ENCODE measurements at places on chromosomes 5 and 9.

GRCh38 chr5:160494451-160494850, 72.8 kb downstream of the PTTG1 start:
- no peak for DNase-seq

DNA sequence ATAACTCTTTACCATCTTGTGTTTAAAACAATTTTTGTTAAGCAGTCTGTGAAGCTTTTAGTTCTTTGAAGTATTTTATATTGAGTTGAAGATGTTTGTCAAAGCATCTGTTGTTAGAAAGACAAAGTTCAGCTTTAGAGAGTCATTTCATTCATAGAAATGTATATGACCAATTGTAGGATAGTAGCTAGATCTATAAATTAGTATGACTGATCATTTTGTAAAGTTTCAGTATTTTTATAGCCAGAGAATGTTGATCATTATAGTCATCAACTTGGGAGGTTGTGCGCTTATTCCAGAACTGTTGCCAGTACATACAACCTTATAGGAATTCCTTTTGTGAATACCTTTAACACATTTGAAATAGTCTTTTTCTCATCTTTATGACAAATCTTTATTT, 5.2 kb downstream of the NIPBL start:
- no peak for DNase-seq

GRCh38 chr5:80101993-80102392, 66.8 kb downstream of the THBS4 start:
- no peak for DNase-seq

- no peak for DNase-seq
These were observed 5.6 kb upstream of the IER5L start for GRCh38 chr9:129183495-129184218.

DNA sequence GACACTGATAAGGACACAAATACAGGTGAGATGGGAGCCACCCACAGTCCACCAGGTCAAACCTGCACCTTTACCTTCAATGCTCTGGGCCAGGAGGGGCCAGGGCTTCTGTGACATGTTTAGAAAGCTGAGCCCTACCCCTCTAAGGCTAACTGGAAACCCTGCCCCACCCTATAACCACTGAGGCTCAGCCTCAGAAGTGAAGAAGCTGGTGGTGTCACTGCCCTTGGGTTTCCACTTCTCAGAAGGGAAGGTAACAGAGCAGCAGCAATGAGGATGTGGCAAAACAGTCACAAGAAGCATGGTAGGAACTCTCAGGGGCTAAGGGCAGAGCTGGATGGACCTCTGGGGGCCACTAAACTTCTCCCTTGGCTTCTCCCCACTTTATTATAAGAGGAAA, 6.0 kb downstream of the PDGFRB start:
- no peak for DNase-seq

DNA sequence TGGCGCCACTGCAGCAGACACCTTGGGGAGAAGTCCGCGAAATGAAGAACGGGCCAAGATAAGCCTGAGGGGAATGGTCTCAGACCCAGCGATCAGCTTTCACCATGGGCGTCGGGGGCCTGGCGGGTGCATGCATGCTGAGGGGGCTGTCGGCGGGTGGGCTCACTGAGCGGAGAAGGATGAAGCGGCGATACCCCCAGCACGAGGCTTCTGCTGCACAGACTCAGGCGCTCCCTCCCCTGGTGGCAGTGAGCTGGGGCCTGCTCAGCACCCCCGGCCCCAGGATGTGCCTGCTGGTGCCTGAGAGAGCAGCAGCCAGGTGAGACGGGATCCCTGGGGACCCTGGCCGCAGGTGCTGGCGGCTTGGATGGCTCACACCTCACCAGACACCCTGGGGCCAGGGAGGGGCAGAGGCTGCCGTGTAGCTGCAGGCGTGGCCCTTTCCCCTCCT, 31.2 kb downstream of the CEP72 start:
- DNase-seq, result no peak

- no peak for DNase-seq
These were observed 1211.8 kb upstream of the NUDT12 start for GRCh38 chr5:104774372-104774771.

DNA sequence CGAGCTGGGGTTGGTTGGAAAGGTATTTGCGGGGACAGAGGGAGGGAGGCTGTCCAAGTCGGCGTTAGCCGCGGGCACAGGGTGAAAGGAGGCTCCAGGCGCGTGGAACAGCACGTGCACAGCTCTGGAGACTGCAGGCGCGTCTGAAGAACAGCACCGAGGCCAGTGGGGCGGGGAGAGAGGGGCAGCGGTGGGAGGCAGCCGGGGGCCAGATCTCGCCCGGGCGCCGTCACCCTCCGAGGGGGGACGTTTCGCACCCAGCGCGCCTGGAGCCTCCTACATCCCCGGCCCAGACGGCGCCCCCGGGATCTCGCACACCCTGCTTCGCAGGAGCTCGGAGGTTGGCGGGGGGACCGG, 79.6 kb downstream of the NTNG2 start:
- DNase-seq, result no peak

GRCh38 chr5:149212198-149212951, 59.3 kb upstream of the AFAP1L1 start:
- DNase-seq, result no peak

DNA sequence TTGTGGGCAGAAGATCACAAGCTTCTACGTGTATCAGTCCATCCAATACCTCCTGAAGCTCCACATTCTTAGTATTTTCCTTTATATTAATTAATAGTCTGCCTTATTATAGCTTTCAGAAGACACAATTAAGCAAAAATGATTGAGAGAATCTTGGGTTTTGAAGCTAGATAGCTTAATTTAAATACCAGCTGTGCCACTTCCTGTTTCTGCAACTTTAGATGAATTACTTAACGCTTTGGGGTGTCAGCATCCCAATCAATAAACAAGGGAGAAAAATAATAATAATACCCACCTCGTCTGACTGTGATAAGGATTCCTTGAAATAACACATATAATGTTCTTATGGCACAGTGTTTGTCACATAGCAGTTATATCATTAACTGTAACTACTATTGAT, 44.7 kb upstream of the HTR4 start:
- DNase-seq, result no peak

DNA sequence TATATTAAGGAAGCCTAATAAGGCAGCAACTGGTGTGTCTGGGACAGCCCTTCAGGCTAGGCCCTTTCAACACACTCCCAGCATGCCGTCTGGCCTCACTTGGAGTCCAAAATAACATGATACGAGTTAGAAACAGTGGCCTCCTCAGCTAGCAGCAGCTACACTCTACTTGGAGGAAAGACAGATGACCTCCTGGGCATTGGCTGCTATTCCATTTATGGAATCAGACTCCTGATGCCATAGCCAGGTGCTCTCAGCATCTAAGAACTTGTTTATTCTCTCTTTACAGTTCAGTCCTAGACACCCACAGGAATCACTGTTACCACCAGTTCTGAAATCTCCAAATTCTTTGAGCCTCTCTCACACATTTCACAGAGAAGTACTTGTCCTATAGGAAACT, 31.8 kb downstream of the RUSC2 start:
- no peak for DNase-seq

DNA sequence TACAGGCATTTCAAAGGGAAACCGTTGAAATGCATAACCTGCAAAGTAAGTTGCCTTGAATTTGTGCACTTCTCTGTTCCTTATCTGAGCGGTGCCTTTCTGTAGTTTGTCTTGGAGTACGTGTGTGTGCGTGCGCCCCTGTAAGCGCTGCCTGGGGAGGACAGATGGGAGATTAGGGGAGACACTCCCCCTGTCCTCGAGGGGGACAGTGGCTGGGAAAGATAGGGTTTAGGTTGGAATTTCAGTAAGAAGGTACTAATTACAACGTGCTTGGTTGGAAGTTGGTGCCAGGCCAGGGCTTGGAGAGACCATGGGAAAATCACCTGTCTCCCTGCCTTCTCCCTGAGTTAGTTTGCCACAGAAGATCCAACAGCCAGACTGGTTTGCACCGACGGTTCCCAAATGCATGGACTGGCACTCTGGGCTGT, 73.2 kb downstream of the PIK3R1 start:
- no peak for DNase-seq

- no peak for DNase-seq
These were observed 1.0 kb downstream of the TBC1D2 start for GRCh38 chr9:98254228-98255060.

GRCh38 chr5:142803428-142804125, 33.4 kb downstream of the ARHGAP26 start:
- DNase-seq, result no peak

DNA sequence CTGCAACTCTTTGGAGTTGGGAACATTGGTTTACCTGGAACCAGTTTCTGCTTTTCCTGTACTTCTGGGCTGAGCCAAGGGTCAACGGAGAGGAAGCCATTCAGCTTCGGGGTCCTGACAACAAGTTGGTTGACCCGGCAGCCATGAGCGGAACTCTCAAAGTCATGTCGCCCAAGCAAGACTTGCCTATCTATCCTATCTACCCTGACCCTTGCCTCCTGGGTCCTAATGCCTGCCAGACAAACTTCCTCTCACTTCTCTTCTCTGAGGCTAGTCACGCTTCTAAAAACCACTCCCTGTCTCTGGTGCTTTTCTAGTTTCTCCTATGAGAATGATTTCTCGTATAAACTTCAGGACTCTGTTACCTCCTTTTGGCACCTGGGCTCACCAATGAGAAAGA, 44.7 kb upstream of the CRHBP start:
- DNase-seq, result no peak

DNA sequence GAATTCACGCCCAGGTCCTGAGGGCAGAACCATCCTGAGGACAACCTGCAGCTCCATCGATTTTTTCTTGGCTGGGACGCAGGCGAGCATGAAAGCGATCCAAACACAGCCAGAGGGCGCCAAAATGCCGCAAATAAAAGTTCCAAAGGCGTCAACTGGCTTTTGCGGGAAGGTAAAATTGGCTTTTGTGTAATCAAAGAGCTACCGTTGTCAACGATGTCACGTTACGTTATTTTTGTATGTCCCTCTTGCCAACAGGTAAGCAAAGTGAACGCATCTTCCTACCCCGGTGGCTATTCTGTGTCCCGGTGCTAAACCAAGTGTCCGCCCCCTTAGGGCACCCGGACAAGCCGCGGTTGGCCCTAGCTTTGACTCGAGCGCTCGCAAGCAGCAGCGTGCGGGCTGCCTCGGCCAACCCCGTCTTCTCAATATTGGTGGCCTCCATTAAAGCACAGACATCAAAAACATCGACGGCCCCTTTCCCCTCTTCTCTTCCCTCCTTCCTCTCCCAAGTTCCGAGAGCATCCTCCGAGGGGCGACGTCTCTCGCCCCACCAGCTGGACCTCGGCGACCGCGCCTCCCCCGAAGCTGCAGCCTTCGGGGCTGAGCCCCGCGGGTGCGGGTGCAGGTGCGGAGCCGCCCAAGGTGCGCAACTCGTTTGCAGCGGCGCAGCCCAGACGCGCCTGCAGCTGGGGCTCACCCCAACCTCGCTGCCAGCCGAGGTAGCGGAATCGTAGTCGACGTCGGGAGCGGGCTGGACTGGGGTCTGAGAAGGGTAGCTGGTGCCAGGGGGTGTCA, 1.1 kb upstream of the BASP1 start:
- peak; percentile 78 for DNase-seq

GRCh38 chr9:18478501-18479361, 4.8 kb downstream of the ADAMTSL1 start:
- DNase-seq, result no peak

GRCh38 chr9:73597039-73597438, 445.4 kb downstream of the ANXA1 start:
- no peak for DNase-seq
